ENCODE measurements at places on chromosomes 1 and 21.

- DNase-seq: no peak
Measured at GRCh38 chr1:45097944-45098343, 85.9 kb downstream of the UROD start.

DNA sequence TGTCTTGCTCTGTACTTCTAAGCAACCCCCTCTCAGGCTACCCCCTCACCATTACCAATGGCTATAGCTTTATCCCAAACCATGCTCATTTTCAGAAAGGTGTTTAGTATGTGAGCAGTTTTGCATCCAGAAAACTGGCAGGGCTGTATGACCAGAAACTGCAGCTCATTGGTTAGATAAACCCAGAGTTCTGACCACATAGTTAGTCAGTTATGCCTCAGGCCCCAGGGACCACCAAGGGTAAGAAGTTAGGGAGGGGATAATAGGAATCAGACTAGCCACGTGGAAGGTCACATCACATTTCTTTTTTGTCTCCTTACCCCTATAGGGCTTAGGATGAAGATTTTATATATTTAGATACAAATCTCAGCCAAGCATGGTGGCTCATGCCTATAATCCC lies 1.2 kb downstream of the ITGA10 start:
- no peak for DNase-seq

DNA sequence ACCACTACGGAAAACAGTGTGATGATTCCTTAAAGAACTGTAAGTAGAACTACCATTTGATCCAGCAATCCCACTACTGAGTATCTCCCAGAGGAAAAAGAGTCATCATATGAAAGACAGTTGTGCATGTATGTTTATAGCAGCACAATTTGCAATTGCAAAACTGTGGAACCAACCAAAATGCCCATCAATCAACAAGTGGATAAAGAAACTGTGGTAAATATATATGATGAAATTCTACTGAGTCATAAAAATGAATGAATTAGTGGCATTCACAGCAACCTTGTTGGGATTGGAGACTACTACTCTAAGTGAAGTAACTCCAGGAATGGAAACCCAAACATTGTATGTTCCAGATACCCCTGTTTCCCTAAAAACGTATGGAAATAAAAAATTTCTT lies 337.0 kb upstream of the PTBP2 start:
- no peak for DNase-seq

DNA sequence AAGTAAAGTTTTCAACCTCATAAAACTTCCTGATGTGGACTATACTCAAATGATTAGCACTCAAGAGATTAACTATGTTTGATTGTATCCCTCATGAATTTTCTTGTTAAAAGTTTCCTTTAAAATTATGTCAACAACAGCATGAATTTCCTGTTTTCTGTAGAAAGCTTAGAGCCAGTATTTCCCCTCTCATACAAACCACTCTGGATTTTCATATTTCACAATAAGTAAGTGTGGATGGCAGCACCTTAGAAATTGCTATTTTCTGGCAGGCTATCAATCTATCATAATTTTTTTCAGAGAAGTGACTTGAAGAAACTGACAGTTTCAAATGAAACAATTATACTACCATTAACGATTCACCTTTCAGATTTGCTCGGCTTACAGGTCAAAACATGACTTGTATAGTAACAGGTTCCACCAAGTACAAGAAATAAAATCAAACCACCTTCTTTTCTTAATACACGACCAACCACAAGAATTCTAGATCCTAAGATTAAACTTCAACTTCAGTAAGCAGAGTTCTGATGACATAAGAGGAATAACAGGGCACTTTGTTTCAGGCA lies 20.8 kb downstream of the ELK4 start:
- DNase-seq: no peak

- DNase-seq: no peak
Measured at GRCh38 chr1:101408212-101409042, 171.6 kb downstream of the S1PR1 start.

- no peak for DNase-seq
Measured at GRCh38 chr21:41868062-41868710, 11.0 kb downstream of the PRDM15 start.
